ENCODE measurements at places on chromosomes 13 and 19.

GRCh38 chr19:8615813-8616596 is 5.5 kb upstream of the ADAMTS10 start:
- DNase-seq: no peak

GRCh38 chr13:23570099-23570920 is at the start of gene TNFRSF19:
TSS of gene TNFRSF19 (plus strand) at chr13:23570412. CDS start at chr13:23590184, 19,772 bp downstream.
- no peak for DNase-seq

DNA sequence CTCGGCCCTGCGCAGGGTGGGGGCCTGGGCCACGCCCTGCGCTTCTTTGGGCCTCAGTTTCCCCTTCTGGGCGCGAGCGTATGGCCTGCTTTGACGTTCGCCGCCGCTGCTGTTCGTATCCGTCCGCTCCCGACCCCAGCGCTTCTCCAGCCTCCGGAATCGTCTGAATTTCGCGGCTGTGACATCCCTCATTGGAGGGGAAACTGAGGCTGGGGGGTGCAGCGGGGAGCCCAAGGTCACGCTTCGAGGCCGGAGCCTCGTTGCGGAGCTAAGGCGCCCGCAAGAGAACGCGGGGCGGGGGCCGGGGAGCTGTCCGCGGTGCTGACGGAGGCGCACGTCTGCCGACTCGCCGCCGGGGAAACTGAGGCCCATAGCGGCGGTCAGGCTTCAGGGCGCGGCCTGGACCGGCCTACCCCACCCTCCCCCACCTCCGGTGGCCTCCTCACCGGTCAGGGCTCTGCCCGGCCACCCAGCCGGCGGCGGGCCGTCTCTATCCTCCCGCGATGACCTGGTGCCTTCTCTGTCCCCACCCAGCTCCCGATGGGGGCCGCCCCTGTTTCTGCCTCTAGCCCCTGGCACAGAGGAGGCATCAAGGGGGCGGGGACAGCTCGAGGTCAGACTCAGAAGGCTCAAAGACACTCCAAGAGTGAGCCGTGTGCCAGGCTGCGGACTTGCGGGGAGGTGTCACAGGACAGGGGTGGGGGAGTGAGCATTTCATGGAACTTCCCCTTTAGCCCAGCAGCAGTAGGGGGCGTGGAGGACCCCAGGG is 3.0 kb upstream of the APC2 start:
- DNase-seq: no peak

- no peak for DNase-seq
Measured at GRCh38 chr13:61187471-61187870, 228.2 kb downstream of the PCDH20 start.

GRCh38 chr19:41265395-41266153 is 1.4 kb downstream of the HNRNPUL1 start:
- no peak for DNase-seq

- DNase-seq: no peak
Measured at GRCh38 chr13:43303033-43303729, 279.8 kb downstream of the DNAJC15 start.

DNA sequence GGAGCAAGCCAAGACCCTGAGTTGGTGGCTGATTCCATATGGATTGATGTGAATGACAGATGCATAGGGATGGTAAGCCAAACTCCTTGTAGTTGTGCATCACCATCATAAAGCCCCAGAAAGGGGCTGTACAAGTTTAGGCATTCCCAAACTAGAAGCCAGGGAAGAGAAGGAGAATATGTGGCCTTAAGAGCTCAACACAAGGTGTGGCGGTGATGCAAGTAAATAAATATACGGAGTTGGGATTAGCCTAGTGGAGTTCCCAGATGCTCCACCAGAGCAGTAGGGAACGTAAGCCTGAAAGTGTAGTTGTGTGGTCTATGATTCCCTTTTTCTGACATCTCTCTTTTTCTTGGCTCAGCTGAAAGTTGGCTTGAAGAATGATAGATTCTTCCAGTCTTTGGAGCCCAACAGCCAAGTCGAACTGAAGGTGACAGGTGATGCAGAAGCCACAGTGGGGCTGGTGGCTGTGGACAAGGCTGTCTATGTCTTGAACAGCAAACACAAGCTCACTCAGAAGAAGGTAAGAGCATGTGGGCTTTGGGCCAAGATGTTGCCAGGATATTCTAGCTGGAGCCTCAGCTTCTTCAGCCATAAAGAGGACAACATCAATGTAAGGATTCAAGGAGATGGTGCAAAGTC is 30.1 kb downstream of the RDH8 start:
- no peak for DNase-seq

- no peak for DNase-seq
Measured at GRCh38 chr13:70889163-70889562, 780.9 kb upstream of the KLHL1 start.

DNA sequence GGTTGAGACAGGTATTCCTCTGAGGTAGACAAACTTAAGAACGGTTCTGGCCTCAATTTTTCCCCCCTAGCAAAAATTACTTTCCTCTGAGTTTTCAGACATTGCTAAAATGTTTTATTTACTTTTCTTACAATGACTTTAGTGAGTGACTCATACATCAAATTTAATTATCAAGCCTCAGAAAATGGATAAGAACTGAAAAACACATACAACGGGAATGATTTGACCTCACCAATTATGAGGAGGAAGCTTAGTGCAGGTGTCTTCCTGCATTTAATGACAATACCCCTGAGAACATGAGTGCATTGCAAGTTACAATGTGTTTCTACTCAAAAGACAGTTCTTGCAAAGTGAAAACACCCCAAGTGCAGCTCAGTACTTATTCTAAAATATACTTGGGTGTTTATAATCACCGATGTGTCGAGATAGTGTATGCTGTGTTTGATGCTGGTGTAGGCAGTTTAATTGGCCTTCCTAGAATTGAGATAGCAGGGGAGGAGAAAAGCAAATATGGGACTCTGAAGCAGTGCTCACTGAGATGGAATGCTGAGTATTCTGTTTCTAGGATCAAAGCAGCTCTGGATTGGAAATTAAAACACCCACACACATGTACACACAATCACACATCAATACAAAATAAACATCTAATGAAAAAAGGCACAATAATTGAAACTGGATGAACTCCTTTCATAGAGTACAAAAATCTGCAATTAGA is 189.5 kb upstream of the SLC10A2 start:
- no peak for DNase-seq

- no peak for DNase-seq
Measured at GRCh38 chr13:111011899-111012298, 97.0 kb upstream of the ANKRD10 start.

GRCh38 chr13:102443249-102443648 is 41.4 kb upstream of the FGF14 start:
- DNase-seq: no peak

DNA sequence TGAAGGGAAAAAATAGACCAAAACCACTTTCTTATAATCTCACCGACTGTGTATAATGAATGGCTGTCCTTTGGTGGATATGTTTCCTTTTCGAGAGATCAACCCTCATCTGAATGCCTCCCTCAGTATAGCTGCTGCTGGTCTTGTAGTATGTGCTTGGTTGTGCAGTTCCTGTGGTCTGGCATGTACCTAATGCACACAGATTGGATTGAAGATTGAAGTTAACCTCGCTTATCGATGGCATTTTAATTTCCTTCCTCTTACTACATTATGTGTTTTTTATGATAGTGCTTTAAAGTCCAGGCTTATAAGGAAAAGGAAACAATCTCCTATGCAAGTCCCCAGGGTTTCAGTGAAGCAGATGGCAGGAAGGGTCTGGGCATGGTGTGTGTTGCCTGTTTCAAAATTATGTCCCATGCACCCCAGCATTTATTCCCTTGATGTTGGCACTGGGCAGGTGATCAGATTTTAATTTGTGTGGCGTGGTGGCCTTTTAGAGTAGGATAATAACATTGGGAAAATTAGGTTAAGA is 334.1 kb downstream of the SHISA2 start:
- no peak for DNase-seq

DNA sequence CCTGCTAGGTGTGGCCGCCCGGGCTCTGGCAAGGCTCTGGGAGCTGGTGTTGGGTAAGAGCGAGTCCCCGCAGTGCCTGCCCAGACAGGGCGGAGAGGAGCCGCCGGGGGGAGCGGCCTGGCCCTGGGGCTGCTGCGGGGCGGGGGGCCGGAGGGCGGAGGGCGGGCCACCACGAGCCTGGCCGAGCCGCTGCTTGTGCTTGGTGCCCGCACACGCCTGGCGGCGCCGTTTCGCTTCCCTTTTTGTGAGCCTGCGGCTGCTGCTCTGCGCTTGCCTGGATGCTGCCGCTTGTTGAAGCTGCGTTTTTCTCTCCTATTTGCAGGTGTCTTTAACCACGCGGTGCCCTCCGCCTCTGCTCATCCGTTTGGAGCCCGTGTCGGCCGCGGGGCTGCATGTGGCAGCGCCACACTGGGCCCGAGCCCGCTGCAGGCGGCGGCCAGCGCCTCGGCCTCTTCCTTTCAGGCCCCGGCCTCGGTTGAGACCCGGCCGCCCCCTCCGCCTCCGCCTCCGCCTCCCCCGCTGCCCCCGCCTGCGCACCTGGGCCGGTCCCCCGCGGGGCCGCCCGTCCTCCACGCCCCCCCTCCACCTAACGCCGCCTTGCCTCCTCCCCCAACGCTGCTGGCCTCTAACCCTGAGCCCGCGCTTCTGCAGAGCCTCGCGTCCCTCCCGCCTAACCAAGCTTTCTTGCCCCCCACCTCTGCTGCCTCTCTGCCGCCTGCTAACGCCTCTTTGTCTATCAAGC is 8.5 kb downstream of the PLEKHJ1 start:
- no peak for DNase-seq

DNA sequence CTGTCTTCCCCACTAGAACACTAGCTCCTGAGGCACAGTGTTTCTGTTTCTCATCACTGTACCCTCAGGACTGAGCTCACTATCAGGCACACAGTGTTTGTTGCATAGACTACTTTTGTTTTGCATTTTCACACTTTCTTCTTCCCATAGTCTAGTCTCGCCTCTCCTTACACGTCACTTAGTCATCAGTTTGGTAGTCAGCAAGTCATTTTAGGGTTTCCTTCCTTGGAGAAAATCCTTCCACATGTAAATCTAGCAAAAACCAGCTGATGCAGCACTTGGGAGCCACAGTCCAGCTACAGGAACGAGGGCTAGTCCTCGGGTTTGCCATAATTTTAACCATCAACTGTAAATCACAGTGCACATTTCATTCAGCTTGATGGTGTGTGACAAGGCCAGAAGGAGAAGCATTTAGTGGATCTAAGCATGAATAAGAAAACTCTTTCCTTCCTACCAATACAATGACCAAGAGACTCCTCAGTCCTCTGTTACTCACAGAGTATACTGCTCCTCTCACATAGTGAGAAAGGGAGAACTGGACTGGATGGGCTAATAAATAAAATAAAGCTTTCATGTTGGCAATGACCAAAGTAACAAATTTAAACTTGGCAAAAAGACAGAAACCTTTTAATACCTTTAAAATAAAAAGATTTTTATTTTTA is 221.0 kb downstream of the KLF12 start:
- no peak for DNase-seq

DNA sequence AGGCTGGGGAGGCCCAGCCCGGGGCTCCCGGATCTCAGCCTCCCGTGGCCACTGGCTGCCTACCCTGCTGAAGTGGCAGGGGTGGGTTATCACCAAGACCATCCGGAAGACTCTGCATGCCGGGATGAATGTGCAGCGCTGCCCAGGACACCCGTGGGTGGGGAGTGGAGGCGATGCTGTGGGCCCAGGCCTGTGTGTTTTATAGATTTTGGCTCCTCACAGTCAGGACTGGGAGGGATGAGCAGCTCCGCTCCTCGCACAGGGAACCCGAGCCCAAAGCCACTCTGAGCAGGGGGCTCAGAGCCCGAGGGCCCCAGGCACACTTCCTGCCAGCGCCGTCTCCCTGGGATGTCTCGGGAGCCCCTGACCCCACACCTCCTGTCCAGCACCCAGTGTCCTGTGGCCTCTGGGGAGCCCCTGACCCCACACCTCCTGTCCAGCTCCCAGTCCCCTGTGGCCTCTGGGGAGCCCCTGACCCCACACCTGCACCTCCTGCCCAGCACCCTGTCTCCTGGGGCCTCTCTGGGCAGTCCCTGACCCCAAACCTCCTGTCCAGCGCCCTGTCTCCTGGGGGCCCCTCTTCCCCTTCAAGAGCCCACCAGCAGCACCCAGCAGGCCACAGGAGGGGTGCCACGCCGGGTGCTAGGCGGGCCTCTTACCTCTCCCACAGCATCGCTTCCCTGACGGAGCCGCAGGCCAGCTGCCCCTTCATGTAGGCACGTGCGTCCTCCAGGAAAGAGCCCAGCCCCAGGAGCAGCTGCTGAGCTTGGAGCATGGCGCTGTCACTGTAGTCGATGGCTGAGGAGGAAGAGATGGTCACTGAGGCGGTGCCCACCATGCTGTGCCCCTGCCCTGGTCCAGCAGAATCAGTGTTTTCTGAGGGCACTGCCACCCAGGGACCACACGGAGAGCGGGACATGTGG is 31.4 kb downstream of the NAXD start:
- no peak for DNase-seq

- no peak for DNase-seq
Measured at GRCh38 chr19:45437328-45437727, 13.6 kb upstream of the ERCC1 start.

GRCh38 chr19:10237702-10238101 is 6.6 kb upstream of the S1PR2 start:
- no peak for DNase-seq

- DNase-seq: no peak
Measured at GRCh38 chr13:39451860-39452301, 151.1 kb downstream of the LHFPL6 start.

DNA sequence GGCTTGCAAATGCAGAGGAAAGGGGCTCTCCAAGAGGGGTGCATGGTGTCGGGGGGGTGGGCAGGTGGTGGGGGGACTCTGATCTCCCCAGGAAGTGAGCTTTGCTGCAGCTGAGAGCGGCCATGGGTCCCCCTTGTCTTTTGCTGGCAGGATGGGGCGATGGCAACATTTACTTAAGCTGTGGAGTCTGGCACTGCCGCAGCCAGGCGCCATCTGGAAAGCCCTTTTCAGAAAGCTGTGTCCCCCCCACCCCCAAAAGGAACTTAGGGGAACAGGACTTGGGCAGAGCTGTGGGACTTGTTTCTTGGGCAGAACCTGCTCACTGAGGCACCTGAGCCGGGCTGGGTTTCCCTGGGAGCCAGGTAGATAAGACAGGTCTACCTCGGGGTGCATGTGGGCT is 80.7 kb downstream of the ZNF536 start:
- no peak for DNase-seq

DNA sequence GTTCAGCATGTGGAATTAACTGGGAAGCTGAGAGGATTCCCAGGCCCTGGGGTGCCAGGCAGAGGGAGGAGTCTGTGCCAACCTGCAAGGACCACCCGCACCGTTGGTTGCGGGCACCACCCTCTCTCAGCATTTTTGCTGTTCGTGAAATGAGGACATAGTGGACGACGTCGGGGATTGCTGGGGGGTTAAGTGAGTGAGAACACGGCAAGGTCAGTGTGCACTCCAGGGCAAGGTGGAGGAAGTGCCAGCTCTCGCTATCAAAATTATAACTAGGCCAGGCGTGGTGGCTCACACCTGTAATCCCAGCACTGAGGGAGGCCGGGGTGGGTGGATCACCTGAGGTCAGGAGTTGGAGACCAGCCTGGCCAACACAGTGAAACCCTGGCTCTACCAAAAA is 2.2 kb downstream of the FXYD3 start:
- no peak for DNase-seq

- DNase-seq: no peak
Measured at GRCh38 chr19:32257326-32258073, 87.9 kb upstream of the ZNF507 start.

GRCh38 chr13:45817833-45818232 is 33.7 kb downstream of the SIAH3 start:
- DNase-seq: no peak

GRCh38 chr19:11781295-11782057 is 14.7 kb downstream of the ZNF441 start:
- DNase-seq: no peak

Data from stimulated activated CD8-positive, alpha-beta memory T cell treated with anti-CD3 and anti-CD28 coated beads, Interleukin-7, amount 100 ng/mL, for 1 hour (primary cell).